A549 (cell line): ENCODE measurements at places on chromosomes 12 and 14. TPM values are rescaled to one million over a fixed set of nuclear protein-coding genes. Genes with fewer than 3 reads are reported as not detected.

The ATF7IP gene
- polyA plus RNA-seq: 5.6 to 7.1 TPM (median 6.4 TPM) in 3 replicates

The PAH gene
- polyA plus RNA-seq: not detected in 3 replicates

The EIF2B1 gene
- 35.7 to 37.9 TPM (median 36.2 TPM) in 3 replicates for polyA plus RNA-seq

The ART4 gene
- not detected in 3 replicates for polyA plus RNA-seq

The SOCS2 gene
- polyA plus RNA-seq: 17.3 to 22.2 TPM (median 18.1 TPM) in 3 replicates

The NGB gene
- not detected in 3 replicates for polyA plus RNA-seq

The RNASE1 gene
- polyA plus RNA-seq: 0.13 to 0.55 TPM (median 0.16 TPM) in 3 replicates

The LYZ gene
- polyA plus RNA-seq: not detected in 3 replicates

The PRPH gene
- polyA plus RNA-seq: 0.42 to 0.67 TPM (median 0.50 TPM) in 3 replicates

DNA sequence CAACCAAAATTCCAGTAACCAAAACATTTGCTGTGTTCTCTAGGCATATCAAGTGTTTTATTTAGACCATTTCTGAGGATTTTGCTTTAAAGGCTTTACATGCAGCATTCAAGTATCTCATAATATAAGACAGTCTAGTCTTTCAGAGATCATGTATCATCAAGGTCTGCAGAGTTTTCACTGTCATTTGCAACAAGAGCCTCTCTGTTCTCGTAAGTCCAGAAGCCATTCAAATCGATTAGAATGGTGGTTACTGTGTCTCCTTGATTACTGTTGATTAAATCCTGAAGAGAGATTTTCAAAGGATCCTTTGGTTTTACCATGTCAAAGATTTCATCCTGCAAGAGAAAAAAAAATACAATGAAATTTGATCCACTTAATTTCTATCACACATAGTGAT is 36.3 kb downstream of the PPP2R3C start:
- no peak for DNase-seq

GRCh38 chr14:68979722-68980451 is 785 bp upstream of the ACTN1 start:
- DNase-seq: peak; percentile 36

DNA sequence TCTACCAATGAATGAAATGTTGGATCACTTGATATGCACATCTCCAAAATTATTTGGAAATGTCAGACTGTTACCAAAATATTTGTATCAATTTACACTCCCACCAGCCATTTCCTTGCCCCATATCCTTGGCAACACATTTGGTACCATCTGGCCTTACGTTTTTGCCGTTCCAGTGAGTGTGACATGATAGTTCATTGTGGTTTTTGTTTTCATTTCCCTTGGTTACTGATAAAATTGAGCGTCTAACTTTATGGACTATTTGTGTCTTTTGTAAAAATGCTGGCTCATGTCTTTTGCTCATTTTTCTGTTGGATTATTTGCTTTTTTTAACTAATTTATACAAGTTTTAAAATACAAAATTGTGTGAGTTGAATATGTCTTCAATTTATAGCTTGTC is 11.0 kb downstream of the KLHDC1 start:
- no peak for DNase-seq

DNA sequence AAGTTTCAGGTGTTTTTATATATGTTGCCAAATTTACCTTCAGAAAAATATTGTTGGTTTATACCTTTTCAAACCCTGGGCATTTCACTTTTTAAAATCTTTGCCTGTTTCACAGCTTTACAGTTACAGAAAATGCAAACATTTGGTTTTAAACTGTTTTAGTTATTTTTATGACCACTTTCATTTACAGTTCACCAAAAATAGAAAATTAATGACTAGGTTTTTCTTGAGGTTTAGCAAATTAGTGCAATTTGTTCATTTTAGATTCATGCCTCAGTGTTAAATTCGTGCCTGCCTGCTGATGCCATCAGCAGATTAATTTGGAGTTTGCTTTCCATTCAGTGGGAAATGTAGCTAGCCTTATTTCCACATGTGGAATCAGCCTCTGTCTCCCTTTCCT is 45.5 kb downstream of the RIC8B start:
- DNase-seq: no peak

DNA sequence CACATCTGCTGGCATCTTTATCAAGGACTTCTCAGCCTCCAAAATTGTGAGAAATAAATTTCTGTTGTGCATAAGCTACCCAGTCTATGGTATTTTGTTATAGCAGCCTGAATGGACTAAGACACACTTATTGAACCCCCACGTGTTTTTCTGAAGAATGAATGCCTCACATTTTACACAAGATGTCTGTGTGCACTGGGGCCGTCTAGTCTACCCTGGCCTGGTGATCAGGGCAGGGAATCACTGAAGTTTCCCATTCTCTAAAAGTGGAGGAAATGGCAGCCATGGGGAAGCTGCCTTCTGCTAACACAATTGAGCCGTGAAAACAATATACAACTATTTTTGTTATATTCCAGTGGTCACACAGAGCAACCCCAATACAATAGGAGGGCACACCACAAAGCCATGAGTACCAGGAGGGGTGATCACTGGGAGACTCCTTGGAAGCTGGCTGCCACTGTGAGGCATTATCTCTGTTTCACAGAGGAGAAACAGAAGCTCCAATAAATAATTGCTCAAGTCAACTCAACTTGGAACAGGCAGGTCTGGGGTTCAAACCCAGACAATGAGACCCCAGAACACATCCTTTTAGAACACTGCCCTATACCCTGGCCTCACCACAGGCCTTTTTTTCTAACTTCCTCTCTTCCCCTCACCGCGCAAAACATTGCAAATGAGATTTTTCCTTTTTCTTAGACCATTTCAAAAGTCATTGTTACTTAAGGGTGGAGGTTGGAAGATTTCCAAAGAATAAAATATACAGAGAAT is 18.3 kb upstream of the LTA4H start:
- no peak for DNase-seq

- DNase-seq: no peak
These were observed 15.5 kb upstream of the TMX1 start for GRCh38 chr14:51224551-51224950.

DNA sequence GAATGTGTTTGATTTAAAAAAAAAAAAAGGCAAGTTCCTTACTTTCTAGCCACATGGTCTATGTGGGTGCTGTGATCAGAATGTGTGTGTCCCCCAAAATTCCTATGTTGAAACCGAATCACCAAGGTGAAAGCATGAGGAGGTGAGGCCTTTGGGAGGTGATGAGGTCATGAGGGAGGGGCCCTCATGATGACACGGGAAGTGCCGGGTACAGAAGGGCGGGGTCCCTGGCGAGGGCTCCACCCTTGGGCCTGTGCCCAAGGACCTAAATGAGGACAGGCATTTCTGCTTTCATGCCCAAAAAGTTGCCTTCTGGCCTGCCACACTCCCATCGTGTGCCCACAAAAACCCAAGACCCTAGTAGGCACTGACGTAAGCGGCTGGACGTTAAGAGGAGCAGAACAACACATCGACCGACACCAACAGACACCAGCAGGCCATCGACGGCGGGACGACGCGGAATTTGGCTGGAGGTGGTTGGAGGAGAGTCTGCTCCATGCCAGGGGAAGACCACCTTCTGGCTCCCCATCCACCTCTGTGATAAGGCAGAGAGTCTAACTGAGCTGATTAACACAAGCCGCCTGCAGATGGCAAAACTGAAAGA is 211.8 kb downstream of the FOXN3 start:
- no peak for DNase-seq

DNA sequence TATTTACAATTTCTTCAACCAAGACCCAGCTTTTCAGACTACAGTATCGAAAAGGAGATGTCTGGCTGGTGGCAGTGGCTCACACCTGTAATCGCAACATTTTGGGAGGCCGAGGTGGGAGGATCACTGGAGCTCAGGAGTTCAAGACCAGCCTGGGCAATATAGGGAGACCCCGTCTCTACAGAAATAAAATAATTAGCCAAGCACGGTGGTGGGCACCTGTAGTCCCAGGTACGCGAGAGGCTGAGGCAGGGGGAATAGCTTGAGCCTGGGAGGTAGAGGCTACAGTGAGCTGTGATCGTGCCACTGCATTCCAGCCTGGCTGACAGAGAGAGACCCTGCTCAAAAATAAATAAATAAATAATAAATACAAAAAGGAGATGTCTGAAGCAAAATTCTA is 530.5 kb downstream of the BCL11B start:
- DNase-seq: no peak

DNA sequence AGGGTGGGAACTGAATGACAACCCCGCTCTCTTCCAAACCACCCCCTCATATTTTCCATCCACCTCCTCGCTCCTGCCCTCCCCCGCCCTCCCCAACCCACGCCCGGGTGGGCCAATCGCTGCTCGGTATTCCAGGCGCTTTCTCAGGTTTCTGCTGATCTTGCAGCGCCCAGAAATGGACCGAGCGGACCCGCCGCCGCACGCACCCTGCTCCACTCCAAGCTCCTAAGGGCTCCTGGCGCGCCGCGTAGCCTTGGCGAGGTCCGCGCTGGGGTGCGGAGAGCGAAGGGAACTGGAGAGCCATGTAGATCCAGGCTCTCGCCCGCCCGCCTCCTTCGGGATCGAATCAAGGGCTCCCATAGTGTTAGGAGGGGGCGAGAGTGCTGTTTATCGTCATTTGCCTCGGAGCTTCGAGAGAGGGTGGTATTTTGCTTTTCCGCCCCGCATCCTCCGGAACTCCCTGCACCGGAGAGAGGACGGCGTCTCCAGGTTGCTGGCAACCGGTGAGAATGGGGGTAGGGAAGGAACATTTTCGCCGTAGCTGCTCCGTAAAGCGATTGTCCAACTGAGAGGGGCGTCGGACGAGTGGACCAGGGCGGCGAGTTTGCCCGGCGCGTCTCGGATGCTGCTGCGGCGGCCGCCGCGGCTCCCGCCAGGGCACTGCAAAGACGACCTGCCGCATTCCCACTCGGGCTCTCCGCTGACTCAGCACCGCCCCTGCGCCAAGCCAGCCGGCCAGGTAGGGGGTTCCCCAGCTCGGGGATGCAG is at the start of gene KCNA1:
Gene KCNA1 (plus strand): TSS at position 172 of the 768 bp plus-strand sequence. CDS start 1,474 bp downstream, outside the sequence.
- no peak for DNase-seq

GRCh38 chr12:56521590-56522371 is at the start of gene RBMS2:
TSS of gene RBMS2 (plus strand) at chr12:56521820. CDS start at chr12:56522024, 204 bp downstream.
- peak; percentile 96 for DNase-seq

GRCh38 chr14:104355101-104356019 is 217.0 kb downstream of the KIF26A start:
- no peak for DNase-seq

DNA sequence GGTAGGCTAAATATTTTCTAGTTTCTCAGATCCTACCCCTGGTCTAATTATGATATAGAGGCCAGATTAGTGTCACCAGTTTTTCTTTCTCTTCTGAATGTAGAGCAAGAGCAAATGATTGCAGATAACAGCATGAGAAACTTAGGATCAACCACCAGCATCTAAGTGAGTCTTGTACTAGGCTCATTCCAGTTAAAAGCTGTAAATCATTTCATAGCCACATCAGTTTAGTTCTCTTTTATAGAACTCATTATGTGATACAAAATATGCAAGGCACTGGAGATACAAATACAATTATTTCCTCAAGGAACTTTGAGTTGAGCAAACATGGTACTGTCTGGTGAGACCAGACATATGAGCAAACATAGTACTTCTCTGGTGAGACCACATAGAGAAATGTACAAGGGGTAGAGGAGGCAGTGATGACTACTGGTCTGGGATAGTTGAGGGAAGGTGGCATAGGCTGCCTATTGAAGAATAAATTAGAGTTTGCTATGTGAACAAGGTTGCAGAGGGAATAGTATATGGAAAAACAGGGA is 59.5 kb downstream of the CRADD start:
- no peak for DNase-seq

GRCh38 chr14:54625112-54625511 is 58.2 kb downstream of the SAMD4A start:
- DNase-seq: no peak

DNA sequence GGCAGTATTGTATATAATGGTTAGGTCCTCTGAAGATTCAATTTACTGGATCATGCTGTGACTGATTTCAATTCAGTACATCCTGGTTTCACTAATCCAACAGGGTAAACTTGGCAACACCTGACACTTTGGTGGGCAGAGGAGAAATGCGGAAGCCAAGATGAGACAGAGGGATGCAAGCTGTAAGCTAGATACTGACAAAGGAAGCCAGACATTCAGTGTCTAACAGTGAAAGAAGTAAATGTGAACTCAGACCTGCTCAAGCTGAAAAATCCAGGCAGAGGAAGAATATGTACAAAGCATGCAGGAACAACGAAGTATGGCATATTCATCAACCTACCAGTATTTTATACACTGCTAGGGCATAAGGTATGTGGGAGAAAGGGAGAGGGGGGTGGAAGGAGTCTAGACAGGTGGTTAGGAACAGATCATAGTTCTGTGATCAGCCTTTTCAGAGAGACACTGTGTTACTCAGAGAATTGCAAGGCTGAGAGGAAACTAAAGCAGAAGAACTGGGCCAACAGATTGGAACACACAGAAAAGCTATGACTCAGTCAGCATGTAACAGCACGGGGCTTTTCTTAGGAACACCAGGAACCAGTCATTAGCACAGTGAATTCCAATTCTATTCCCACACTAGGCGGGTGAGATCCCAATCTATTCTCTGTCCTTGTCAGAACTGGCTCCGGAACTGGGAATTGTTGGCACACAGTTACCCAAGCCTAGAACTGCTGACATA is 40.3 kb downstream of the NELL2 start:
- DNase-seq: no peak

DNA sequence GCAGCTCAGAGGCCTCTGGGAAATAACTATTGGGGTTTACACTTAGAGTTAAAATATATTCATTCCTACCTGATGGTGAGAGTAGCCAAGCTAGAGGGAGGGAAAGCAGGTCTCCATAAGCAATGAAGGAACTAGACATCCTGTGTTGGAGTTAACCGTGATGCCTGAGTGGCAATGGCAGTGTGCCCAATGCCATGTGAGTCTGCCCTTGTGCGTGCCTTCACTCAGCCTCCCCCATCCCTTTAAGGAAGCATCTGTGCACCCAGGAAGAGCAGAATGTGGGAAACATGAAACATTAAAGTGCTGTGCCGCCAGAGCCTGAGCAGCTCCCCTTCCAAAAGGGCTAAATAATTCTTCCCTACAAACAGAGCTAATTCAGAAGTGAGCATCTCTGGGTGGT is 76.3 kb downstream of the COX16 start:
- no peak for DNase-seq

DNA sequence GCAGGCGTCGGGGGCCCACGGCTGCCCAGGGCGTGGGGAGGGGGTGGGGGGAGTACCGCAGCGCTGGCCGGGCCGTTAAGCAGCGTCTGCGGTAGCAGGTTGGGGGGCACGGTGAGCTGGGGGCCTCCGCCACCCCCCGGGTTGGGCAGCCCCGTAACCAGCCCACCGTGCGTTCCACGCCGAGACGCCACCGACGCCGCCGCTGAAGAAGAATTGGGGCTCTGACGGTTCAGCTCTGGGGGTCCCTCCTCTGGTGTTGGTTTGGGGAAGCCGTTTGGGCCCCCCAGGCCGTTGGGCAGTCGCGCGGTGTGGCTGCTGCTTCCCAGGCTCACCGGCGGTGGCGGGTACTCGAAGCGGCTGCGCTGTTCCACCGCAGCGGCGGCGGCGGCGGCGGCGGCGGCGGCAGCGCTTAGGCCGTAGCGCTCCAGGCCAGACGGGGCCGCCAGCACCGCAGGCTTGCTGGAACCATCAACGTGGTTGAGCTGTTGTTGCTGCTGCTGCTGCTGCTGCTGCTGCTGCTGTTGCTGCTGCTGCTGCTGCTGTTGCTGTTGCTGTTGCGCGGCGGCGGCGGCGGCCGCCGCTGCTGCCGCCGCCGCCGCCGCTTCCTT is 1.5 kb downstream of the IRF2BPL start:
- DNase-seq: no peak

- DNase-seq: peak; percentile 26
These were observed 220.4 kb downstream of the NUBPL start for GRCh38 chr14:31781578-31781977.
